Lung (tissue), 17 donors: ENCODE measurements at places on chromosomes 3 and 15.

- peak; percentile 15 for DNase-seq
These were observed 226.6 kb upstream of the LRRFIP2 start for GRCh38 chr3:37400945-37401344.

DNA sequence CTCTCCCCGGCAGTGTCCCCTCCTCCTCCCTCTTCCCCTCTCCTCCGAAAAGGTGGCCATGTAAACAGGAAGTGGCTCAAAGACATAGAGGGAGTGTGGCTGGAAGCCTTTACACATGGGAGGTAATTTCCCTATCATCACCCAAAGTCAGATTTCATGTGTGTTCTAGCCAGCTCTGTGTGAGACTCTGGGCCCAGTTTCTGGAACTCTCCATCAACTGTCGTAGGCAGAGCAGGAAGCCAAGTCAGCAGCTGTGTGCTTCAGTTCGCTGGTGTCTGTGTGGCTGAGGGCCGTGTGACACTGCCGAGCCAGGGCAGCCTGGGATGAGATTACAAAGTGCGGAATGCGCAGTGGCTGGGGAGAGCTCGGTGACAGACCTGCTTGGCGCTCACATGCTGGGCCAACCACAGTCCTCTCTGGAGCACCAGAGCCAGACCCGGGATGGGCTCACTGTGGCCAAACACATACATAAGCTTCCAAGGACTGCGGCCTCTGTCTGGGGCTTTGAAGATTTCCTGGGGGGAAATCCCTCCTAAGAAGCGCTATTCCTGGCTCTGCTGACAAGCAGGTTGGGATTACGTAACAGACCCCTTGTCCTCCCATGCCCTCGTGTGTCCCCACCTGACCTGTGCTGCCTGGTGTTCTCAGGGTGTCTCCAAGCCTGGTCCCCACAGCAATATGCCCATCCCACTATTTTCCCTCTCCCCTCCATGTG lies 50.7 kb downstream of the UMPS start:
- peak; percentile 93 for DNase-seq

- DNase-seq: no peak
These were observed 20.7 kb downstream of the RHCG start for GRCh38 chr15:89475661-89476060.

DNA sequence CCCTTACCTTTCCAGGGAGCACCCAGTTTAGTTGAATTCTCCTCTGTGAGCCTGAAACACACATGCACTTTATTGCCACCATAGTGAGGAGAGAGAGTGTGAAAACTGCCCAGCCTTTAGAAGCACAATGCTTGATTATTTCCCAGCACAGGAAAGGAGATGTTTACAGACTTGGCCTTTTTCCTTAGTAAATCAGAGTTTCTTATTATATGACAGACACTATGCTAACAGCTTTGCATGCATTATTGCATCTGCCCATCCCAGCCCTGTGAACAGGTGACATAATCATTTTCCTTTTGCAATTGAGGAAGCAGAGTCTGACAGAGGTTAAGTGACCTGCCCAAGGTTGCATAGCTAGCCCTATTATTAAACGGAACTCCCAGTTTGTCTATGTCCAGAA lies 36.5 kb downstream of the CAPN3 start:
- DNase-seq: no peak

DNA sequence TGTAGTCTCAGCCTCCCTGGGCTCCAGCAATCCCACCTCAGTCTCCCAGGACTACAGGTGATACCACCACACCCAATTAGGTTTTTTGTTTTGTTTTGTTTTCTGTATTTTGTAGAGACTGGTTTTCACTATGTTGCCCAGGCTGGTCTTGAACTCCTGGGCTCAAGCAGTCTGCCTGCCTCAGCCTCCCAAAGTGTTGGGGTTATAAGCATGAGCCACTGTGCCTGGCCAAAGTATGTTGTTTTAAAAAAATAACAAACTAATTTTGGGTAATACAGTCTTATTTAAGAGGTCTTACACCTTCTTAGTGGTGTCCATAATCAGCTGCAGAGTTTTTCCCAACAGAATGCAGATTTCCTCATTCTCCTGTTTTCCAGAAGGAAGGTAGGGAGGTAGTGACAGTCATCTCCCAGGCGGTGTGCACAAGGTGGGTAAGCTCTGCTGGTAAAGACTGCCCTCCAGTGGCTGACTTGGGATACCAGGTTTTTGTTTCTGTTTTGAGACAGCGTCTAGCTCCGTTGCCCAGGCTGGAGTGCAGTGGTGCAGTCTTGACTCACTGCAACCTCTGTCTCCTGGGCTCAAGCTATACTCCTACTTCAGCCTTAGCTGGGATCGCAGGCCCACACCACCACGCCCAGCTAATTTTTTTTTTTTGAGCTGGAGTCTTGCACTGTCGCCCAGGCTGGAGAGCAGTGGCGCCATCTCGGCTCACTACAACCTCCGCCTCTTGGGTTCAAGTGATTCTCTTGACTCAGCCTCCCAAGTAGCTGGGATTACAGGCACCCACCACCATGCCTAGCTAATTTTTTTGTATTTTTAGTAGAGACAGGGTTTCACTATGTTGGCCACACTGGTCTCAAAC lies 58.4 kb downstream of the MAP6D1 start:
- DNase-seq: peak; percentile 70

- DNase-seq: no peak
These were observed 65.1 kb downstream of the GOLIM4 start for GRCh38 chr3:168030577-168030976.

DNA sequence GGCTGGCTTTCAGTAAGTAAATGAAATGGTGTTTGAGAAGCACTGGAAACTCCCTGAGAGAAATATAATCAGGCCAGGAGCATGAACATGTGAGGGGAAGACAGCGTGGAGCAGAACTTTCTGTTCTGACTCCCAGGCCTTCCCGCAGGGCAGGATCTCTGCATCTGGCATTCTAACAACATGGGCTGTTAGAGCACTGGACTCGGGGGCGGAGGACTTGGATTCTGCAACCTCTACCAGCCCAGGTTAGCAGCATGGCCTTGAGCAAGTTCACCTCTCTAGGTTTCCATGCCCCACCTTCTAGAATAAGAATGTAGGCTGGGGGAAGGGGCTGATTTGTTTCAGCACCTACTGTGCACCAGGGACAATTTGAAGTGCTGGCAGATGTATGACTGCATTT lies 12.5 kb upstream of the BFSP2 start:
- DNase-seq: no peak

GRCh38 chr15:53808058-53808706 lies 48.7 kb upstream of the WDR72 start:
- no peak for DNase-seq

- DNase-seq: no peak
These were observed 40.0 kb downstream of the TMEM45A start for GRCh38 chr3:100532411-100532810.

- peak; percentile 30 for DNase-seq
These were observed 4.5 kb downstream of the THRB start for GRCh38 chr3:24490151-24490550.

DNA sequence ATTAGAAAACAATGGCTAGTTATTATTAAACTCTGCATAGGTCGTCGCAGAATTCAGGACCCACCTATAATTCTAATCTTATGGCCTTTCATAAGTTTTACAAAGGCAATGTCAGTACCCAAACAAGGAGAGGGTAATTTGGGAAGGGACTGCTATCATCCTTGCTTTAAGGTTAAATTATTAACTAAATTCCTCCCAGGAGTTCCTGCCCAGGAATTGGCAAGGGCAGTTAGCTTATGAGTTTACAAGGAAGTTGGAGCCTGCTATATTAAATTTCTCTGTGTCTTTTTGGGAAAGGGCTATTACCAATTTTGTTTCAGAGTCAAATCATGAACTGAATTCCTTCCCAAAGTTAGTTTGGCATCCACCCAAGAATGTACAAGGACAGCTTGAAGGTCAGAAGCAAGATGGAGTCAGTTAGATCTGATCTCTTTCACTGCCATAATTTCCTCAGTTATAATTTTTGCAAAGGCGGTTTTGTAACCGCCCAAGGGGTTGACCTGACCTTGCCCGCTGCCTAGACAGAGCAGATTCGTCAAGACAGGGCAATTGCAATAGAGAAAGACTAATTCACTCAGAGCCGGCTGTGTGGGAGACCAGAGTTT lies 45.3 kb upstream of the LHFPL4 start:
- DNase-seq: peak; percentile 11

GRCh38 chr3:138434875-138435772 lies 708 bp downstream of the ESYT3 start:
- peak; percentile 21 for DNase-seq

DNA sequence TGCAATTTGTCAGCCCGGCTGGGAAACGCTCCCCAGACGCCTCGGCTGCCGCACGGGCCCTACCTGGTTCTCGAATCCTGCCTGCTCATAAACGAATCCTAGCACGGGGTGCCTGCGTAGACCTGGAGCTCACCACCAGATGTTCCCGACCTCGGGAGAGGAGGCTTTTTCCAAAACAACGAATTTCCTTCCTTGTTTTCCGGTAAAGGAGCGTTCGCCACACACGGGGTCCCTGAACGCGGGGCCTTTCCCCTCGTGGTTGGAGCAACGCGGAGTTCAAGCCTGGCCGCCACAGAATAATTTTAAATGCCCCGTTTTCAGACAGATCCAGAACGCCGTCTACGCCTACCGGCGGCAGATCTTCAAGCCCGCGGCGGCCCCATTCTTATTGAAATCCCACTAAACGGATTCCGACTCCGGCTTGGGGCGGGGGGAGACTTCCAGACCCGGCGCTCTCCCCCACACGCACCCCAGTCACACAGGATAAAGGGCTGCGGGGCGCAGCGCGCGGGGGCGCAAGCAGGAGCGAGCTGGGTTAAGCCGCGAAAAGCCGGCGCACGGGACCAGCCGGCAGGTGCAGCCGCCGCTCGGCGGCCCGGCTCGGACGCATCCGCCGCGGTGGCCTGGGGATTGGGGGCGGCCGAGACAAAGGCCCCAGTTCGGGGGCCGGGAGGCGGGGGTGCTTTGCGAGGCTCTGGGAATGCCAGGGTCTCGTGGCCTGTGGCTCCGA lies 895 bp downstream of the GATA2 start:
- peak; percentile 53 for DNase-seq

- no peak for DNase-seq
These were observed 406.9 kb upstream of the TBL1XR1 start for GRCh38 chr3:177604181-177604580.

GRCh38 chr3:134308350-134308891 lies 57.8 kb upstream of the RYK start:
- DNase-seq: peak; percentile 91

DNA sequence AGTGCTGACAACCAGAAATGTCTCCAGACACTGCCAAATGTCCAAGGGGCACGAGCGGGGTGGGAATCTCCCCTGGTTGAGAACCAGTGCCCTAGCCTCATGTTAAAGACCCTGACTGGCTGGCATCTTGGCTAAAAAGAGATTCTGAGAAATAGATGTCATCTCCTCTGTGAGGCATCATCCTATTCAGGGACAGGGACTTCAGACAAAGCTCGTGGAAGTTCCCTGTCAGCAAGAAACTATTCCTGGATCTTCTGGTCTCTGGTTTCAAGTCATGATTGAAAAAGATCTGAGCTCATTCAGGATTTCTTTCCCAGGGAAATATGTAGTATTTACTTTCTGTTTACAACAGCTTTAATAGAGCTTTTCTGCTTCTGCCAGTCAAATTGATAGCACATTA lies 10.8 kb downstream of the WDR5B start:
- DNase-seq: no peak

DNA sequence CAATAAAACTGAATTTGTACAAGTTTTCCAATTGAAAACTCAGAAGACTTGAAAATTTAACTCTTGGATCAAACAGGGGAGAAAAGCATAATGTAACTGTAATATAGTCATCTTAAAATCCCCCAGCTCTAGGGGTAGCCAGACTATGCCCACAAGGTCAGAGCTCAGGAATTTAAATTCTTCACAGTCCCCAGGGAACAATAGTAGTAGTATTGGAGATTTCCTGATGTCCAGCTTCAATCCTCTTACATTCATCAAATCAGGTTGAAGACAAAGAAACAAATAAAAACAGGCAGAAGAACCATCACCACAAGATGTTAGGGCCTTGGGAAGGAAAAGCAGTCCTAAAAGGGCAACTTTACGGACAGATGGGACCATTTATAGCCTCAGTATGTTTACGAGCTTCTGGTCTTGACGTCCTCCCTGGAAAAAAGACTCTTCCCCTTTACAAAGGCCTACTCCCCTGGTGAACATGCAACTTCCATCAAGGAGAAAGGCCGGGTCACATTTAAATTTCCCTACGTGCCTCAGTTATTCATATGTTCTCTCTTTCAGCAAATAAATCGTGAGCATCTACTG lies 96.8 kb downstream of the PLCH1 start:
- DNase-seq: no peak

- no peak for DNase-seq
These were observed 12.5 kb downstream of the MRPS25 start for GRCh38 chr3:15052335-15053242.

DNA sequence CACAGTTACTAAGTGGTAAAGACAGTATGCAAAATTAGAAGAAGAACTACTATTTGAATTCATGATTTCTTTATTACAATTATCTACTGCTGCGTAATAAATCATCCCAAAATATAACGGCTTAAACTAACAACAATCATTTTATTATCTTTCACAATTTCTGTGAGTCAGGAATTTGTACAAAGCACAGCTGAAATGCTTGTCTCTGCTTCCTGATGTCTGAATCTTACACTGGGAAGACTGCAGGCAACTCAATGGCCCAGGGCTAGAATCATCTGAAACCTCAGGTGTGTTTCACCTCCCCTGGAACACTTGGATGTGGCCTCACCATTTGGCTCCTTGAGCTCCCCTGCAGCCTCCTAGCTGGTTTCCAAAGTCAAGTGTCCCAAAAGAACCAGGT lies 145.1 kb downstream of the MAGI1 start:
- no peak for DNase-seq

- DNase-seq: no peak
These were observed 72.3 kb upstream of the BNC1 start for GRCh38 chr15:83356501-83357399.
